Esophagus squamous epithelium (tissue), 5 donors: ENCODE measurements at places on chromosomes 2 and 18. TPM values are rescaled to one million over a fixed set of nuclear protein-coding genes. Genes with fewer than 3 reads are reported as not detected.

DNA sequence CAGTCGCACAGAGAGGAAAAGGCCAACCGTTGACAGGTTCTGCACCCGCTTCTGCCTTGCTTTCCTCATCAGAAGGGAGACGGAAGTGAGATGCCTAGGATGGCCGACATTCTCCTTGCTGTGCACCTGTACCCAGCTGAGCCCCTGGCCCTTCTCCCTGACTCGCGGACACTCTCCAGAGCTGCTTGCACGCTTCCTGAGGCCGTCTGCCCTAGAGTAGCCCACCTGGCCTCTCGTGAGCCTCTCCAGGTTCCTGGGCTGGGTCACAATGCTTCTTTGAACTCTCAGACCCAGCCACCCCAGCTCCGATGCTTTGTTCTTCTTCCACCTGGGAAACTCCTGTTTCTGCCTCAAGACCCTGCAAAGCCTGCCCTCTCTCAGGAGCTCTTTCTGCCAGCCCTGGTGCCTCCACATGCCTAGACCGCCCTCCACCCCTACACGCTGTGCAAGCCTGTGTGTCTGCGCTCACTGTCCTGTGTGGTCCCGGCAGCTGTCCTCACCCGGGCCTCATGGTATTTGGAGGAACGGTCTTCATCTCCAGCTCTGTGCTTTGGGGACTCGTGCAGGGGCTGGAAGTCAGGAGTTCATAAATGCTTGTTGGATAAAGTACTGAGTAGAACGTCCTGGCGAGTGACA, 345.4 kb upstream of the SALL3 start:
- no peak for DNase-seq

DNA sequence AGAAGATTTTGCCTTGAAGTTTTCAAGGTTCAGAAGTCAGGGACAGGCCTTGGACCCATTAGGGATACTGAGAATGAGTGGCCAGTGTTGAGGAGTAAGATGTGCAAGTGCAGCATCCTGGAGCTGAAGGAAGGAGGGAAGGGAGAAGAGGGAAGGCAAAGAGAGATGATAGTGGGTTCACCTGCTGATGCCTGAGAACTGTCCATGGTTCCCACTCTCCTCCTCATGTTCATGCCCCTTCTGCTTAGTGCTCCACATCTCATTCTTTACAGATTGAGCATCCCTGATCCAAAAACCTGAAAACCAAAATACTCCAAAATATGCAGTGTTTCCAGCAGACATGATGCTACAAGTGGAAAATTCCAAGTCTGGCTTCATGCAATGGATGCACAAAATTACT, 137.8 kb downstream of the CCDC102B start:
- no peak for DNase-seq

DNA sequence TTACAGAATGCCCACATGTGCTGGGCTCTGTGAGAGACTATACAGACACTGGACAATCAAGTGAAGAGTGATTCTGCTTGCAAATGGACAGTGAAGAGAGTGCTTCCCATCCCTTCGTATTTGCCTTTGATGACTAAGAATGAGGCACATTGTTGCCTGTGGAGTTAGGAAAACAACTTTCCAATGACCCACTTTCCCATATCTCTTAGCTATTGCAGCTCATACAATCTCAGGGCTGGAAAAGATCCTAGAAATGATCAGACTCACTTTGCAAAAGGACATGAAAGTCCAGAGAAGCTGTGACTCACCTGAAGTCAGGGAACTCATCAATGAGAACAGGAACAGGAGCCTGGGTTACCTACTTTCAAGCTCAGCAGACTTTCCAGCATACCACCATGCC, 440.5 kb upstream of the TCF4 start:
- DNase-seq = no peak

DNA sequence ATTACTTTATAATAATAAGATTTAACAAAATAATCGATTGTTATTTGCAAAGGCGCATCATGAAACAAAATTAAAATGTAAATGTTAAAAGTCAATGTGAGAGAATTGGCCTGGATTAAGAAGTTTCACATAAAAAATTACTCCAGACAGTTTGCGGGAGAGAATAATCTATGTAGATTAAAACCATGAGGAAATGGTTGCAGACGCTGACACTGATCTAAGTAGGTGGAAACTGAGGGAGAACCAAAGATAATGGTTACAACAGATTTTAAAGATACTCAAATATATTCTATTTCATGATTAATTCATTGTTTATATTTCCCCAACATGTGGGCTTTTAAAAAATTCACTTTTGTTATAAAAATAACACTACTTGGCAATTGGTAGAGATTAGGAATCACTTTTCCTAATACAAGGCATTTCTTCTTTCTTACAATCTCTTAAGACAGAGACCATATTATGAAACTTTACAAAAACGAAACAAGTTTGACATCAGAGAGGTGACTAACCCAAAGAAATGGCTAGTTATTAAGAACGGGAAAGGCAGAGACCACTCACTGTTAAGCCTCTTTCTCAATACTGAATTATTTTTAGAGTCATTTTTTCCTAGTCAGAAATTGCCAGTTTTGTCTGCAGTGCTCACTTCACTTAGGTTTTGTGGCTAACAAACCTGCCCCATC, 1.6 kb downstream of the KANSL1L start:
- no peak for DNase-seq

DNA sequence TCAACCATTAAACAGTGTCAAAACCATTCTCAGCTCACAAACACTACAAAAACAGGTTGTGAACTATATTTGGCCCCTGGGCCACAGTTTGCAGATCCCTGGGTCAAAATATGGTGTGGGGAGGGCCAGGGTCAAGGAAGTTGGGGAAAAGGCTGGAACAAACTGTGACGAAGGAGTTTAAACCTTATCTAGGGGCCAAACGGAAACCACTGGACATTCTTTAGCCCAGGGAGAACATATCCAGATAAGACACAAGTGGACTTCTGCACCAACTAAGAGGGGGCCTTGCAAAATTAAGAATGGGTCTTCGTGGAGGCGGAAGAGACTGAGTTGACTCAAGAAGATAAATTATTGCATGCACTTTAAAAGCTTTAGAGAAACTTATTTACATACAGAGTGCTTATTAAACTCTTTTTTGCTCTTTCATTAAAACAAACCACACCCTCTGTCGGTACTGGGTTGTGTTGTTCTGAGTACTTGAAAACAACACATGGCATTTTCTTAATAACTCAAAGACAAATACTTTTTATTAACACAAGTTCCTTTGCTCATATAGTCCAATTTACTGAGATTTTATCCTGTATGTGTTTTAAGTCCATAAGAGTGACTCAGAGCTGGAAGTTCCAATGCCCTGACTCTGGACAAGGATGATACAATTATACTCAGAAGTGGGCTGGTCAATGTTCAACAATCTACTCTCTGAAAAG, 5.3 kb upstream of the ASAP2 start:
- DNase-seq = no peak

The WDPCP gene
- total RNA-seq = 4.3 TPM
